EH (cell line): ENCODE measurements at places on chromosomes 11 and 22.

GRCh38 chr11:26551186-26551801 lies 20.8 kb downstream of the MUC15 start:
- no peak for DNase-seq

DNA sequence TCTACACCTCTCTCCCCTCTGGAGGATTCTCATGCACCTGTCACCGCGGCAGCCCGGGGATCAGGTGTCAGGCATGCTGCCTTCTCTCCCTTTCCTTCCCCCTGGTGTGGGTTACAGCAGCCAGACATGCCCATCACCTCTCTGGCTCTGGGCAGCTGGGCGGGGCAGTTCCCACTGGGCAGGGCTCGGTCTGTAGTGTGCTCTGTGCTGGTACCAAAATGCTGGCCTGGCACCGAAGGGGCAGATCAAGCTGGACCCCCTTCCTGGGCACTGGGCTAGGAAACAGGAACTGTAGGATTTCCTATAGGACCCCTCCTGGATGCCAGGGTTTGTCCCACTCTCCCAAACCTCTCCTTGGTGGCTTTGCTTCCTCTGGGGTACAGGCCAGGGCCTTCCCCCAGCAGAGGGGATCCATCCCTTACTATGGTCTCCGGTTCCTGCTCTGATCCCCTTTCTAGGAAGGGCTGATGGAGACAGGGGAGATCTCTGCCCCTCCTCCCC lies 821 bp downstream of the GAL3ST1 start:
- no peak for DNase-seq

- no peak for DNase-seq
Observed at GRCh38 chr11:62150887-62151736, 27.3 kb downstream of the INCENP start.

DNA sequence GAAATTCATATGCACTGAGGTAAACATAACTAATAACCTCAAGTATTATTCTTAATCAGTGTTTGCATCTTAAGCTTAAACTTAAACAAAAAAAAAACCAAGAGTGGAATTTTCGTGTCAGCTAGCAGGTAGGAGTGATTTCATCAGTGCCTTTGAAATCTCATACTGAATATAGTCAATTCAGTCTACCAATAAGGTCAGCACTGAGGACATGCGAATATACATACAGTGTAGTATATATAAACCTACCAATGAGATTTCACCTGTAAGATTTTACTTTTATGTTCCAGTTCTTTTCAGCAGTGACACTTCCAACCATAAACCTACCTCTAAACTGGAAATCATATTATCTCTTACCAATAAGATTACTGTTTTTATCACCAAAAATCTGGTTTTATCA lies 27.0 kb downstream of the SAAL1 start:
- DNase-seq, result no peak

DNA sequence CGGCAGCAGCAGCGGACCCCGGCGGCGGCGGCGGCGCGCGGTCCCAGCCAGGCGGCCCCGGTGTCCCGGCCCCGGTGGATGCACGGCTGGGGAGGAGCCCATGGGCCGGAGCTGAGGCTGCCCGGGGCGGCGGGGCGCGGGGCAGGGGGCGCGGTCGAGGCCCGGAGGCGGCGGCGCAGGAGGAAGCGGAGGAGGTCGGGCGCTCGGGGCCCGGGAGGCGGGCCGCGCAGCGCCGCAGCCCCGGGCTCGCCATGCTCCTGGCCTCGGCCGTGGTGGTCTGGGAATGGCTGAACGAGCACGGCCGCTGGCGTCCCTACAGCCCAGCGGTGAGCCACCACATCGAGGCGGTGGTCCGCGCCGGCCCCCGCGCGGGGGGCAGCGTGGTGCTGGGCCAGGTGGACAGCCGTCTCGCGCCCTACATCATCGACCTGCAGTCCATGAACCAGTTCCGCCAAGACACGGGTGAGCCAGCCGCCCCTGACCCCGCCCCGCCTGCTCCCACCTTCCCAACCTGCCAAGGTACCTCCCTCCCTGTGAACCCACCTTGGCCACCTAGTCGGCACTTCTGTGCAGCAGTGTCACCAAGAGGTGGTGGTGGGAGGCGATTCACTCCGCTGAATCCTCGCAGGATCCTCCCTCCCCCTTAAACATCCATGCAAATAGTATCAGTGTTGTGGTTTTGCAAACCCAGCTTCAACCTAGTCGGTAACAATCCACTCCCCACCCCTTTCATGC lies 580 bp downstream of the DTX4 start:
- DNase-seq, result no peak

DNA sequence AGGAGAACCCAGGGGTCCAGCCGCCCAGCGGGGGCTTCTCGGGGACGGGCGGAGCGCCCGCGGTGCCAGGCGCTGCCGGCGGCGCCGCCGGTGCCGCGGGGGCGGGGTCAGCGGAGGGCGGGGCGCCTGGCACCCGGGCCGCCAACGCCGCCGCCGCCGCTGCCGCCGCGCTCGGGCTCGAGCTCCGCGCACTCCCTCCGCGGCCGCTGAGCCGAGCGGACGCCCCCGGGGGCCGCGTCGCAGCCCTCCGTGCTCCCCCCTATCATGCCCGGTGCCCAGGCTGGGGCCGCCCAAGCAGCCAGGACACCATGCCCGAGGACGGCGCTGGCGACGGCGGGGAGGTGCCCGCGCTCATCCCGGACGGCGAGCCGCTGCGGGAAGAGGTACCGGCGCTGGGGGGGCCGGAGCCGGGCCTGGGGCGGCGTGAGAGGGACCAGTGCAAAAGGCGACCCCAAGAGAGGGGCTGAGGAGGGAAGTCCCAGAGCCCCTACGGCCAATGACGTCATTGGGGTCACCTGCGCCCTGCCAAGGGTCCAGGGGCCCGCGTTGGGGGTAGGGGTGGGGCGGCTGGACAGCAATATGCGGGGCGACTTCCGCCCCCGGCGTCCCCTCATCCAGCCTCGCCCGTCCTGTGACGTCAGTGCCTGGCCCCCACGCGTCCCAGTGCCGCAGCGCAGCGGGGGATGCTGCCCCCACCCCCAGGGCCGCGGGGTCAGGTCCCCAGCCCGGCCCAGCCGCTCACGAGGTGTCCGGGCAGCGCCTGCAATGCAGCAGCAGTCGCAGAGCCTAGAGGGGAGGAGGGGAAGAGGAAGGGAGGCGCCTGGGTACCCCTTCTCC lies at the start of gene TMEM151A:
Gene TMEM151A (plus strand): TSS at position 189 of the 837 bp plus-strand sequence. CDS start 120 bp downstream, at position 309.
- no peak for DNase-seq

DNA sequence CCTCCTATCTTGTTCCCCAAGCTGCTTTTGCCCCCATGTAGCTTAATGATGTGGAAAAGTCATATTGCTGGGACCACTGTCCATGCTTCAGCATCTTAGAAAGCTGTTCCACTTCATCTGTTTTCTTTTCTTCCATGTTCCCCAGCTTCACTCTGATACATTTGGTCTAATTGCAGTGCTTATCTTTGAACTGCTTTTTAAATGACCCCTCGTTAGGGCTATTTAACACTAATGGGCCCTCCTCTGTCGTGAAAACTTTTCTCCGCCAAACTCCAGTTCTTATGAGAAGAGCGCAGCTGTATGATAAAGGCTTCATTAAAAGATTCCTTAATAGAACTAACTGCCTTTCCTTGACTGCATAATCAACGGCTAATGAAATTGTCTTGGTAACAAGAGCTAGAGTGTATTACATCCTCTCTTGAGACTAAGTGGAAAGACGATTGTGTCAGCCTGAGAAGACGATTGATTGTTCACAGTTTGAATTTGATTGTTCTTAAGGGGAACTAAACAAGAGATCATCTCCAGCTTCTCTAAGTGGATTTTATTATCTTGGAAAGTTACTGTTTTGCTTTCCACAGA lies 165.0 kb upstream of the MTNR1B start:
- DNase-seq, result no peak

DNA sequence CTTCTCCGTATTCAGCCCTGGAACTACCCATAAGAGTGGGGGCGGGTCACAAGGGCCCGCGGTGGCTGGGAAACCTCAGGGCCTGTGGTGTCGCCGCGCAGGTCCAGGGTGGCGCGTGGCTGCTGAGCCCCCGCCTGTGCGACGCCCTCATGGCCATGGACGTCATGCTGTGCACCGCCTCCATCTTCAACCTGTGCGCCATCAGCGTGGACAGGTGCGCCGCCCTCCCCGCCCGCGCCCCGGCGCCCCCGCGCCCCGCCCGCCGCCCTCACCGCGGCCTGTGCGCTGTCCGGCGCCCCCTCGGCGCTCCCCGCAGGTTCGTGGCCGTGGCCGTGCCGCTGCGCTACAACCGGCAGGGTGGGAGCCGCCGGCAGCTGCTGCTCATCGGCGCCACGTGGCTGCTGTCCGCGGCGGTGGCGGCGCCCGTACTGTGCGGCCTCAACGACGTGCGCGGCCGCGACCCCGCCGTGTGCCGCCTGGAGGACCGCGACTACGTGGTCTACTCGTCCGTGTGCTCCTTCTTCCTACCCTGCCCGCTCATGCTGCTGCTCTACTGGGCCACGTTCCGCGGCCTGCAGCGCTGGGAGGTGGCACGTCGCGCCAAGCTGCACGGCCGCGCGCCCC lies 2.4 kb downstream of the DRD4 start:
- no peak for DNase-seq

- no peak for DNase-seq
Observed at GRCh38 chr11:6640985-6641701, 14.5 kb downstream of the DCHS1 start.

DNA sequence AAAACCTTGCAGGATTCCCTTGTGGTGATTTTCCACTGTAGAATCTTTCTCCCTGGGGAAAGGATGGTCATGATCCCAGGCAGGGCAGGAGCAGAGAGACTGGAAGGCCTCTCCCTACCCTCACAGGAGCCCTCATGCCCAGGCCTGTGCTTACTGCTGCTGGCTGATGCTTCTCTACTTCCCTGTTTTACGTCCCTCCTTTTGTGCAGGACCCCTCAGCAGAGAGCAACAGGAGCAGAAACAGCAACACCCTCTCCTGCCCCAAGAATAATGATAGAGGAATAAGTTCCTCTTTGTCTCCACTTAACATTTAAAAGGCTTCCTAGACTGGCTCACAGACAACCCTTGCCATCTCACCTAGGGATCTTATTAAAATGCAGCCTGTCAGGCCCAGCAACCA lies 3.6 kb downstream of the ISX start:
- no peak for DNase-seq

DNA sequence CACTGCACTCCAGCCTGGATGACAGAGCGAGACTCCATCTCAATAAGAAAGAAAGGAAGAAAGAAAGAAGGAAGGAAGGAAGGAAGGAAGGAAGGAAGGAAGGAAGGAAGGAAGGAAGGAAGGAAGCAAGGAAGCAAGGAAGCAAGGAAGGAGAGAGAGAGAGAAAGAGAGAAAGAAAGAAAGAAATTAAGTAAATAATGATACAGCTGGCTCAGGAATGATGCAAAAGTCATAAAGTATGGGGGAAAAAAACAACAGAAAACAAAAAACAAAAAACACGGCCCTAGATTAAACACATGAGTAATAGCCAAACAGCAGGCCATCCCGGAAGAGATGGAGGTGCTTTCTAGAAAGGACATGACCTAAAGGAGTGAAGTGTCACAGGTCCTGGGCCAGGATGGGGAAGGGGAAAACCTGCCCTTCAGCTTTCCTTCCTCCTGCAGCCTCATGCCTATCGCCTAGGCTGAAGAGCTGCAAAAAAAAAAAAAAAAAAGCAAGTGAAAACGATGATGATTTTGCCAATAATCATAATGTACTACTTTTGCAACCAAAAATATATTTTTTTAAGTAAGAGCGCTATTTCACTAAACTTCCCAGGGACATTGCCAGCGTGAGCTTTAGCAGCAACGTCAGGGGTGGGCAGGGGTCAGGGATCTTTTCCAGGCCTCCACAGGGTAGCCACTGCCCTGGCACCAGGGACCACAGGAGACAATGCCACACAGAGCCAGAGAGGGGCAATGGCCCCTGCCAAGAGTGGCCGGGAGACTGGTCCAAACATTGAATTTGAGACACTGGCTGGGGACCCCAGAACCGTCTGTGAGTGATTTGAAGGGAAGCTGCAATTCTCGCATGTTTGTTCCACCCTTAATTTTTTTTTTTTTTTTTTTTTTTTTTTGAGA lies 28.2 kb upstream of the TMPRSS4 start:
- no peak for DNase-seq

GRCh38 chr11:2991452-2992233 lies 486 bp downstream of the NAP1L4 start:
- peak; percentile 56 for DNase-seq

DNA sequence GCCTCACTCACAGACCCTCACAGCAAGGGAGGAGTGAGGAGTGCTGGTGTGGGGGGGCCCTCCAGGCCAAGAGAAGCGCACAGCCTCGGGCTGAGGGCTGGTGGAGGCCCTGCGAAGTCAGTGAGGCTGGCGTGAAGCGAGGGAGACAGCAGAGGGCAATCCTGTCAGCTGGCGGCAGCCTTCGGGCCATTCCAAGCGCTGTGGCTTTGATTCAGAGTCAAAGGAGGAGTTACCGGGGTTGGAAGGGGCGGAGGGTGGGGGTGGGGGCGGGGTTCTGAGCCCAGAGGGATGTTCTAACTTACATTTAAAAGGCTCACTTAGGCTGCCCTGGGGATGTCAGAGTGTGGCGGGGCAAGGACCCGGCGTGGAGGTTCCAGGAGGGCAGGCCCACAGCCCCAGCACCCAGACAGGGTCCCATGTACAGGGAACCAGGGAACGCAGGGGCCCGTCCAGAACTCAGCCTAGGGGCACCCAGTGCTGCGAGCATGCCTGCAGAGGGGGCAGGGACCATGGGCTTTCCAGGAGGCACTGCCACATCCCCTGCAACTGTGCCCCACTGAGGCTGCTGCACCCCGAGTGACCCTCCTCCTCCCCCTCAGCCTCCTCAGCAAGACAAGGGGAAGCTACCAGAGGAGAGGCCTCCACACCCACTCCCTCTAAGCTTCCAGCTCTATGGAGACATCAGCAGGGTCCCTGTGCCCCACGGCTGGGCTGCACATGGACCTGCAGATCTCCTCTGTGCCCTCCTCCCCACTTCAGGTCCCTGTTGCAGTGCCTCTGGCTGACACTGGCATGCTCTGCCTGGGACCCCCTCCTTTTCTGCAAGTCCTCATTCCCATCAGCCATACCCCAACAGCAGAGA lies 39.7 kb upstream of the TTLL12 start:
- peak; percentile 69 for DNase-seq

- DNase-seq, result peak; percentile 62
Observed at GRCh38 chr22:17742527-17742902, 31.8 kb downstream of the BID start.

- DNase-seq, result no peak
Observed at GRCh38 chr11:44400431-44400830, 90.5 kb upstream of the ALX4 start.

GRCh38 chr11:44752713-44753112 lies 26.0 kb downstream of the TSPAN18 start:
- no peak for DNase-seq

- peak; percentile 81 for DNase-seq
Observed at GRCh38 chr22:20437613-20438426, at the start of gene SCARF2. Gene SCARF2, minus strand, starts transcription at chr22:20437825. Its CDS starts 71 bp downstream, at chr22:20437754.

- no peak for DNase-seq
Observed at GRCh38 chr11:128845334-128845780, 21.7 kb downstream of the KCNJ1 start.

- no peak for DNase-seq
Observed at GRCh38 chr11:1534171-1534570, 37.9 kb downstream of the DUSP8 start.

GRCh38 chr11:86488553-86488952 lies 113.9 kb downstream of the CCDC81 start:
- DNase-seq, result no peak

DNA sequence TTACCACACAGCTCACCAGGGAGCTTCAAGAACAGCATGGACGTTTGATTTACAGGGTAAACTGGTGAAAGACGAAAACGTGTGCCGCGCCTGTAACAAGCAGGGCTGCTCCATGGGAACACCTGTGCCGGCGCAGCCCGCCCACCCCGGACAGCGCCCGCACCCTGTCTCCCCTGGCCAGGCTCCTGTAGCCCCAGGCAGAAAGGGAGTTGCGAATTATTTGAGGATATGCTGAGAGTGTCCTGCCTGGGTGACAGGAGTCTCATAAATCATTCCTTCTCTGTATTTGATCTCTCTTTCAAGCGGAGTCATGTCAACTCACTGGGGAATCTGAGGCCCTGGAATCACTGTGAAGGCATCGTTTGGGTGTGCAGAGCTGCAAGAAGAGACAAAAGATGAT lies 804.3 kb downstream of the OPCML start:
- no peak for DNase-seq
